ENCODE measurements at places on chromosomes 1 and 21.

GRCh38 chr1:6491081-6491449 lies 402 bp downstream of the PLEKHG5 start:
- DNase-seq: no peak

- no peak for DNase-seq
Observed at GRCh38 chr21:46286648-46287002, 483 bp downstream of the YBEY start.

DNA sequence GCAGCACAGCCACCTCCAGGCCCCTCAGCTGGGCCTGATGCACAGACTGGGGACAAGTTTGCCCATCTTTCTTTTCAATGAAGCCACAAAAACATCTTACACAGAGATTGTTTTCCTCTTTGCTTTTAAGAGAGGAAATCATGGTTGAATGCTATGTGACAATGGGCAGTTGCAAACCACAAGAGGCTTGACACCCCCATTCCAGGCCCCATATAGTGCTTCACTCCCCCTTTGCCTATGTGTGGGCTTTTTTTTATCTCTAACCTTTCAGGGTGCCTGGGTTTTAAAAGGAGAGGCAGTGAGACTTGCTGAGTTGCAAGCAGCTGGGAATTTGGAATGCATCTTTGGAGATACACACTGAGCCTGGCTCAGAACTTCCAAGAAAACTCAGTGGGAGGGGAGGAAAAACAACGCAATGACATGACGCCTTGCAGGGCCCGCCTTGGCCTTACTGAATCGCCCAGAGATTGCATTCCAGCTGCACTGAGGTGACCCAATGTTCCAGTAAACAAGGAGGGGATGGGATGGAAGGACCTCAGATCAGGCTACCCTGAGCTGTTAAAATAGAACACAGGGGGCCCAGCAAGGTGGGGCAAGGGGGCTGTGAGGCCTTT lies 145.2 kb upstream of the ZNF648 start:
- peak; percentile 87 for DNase-seq

DNA sequence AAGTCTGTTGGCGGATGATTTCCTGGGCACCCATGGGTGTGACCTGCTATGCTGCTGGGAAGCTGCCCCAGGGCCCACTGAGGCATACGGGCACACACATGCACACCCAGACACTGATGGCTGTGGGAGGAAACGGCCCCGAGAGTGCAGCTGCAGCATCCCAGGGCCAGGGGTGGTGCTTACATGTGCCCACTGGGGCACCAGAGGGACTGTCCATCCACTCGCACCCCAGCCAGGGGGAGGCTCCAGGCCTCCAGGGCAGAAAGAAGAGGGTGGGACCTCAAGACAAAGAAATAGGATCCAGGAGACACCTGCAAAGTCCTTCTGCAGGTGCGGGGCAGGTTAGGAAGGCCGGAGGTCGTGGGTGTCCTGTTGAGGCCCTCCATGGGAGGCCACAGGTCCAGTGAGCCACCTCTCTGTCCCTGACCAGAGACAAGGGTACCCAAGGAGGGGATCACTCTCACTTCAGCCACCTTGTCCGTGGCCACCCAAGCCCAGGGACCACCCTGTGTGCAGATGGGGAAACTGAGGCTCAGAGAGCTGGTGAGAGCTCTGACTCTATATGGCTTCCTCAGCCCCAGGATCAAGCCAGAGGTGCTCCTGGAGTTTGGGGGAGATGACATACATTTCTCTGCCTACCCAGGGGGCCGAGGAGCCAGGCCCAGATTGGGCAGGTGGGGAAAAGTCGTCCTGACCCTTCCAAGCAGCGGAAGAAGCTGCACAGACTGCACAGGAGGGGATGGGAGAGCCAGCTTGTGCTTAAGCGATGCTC lies 57.1 kb downstream of the WNT9A start:
- peak; percentile 64 for DNase-seq

- DNase-seq: no peak
Observed at GRCh38 chr1:67723620-67724019, 38.6 kb downstream of the GADD45A start.

GRCh38 chr21:41068967-41069642 lies 98.9 kb upstream of the BACE2 start:
- peak; percentile 92 for DNase-seq

- DNase-seq: peak; percentile 81
Observed at GRCh38 chr21:37367336-37367702, 746 bp downstream of the DYRK1A start.

DNA sequence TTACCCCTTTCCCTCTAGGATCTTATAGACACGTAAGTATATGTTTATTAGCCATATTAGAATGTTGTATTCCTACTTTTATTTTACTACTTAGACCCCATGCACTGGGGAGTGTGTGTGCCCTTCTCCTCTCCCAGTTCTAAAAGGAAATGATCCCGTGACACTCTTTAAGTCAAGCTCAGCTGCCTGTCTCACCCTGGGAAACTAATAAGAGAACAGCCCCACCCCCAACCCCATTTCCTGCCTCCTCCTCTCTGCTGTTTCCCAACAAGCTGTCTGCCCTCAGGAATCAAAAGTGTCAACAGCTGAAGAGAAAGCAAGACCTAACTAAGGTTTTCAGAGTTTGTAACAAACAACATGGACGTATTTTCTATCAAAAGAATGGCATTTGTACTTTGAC lies 92.6 kb upstream of the VAV3 start:
- DNase-seq: no peak

DNA sequence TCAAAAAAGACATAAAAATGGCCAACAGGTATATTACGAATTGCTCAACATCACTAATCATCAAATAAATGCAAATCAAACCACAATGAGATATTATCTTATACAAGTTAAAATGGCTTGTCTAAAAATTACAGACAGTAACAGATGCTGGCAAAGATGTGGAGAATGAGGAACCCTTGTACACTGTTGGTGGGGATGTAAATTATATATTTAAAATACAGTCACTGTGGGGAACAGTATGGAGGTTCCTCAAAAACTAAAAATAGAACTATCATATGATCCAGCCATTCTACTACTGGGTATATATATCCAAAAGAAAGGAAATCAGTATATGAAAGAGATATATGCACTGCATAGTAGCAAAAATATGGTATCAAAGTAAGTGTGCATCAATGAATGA lies 1037.2 kb upstream of the B3GALT2 start:
- no peak for DNase-seq

DNA sequence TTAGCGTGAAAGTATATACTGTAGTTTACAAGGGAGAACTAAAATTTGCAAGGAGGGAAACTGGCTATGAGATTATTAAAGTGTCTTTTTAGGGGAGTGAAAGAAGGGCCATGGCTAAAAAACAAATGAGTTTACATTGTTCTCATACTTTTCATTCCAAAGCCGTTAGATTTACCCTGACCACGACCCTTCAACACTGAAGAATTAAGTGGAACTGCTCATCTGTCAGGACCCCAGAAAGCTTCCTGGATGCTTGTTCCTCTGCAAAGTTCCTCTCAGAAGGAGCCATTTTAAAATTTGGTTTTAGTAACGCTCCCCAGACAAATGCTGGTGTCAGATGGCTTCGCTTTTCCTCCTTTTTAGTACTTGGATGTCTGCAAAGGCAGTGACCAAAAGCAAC lies 82.7 kb upstream of the ZBTB18 start:
- DNase-seq: no peak

- DNase-seq: peak; percentile 47
Observed at GRCh38 chr1:31429583-31429982, 16.6 kb downstream of the SERINC2 start.

DNA sequence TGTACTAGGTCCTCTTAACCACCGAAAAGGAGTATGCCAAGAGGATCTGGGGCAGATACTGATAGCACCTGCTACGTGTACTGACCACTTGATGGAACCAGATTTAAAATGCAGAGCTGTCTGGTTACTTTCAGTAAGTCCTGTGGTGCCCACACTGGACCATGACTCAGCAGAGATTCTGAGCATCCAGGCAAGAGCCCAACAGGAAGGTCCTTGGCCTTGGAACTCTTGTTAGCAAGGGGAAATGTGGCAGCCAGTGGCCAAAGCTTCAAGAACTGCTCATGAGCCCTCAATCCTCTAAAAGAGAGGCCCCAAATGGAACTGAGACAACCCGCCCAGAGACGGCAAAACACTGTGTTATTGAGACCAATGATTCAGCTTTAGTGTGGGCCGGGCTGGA lies 4.2 kb upstream of the GJB5 start:
- no peak for DNase-seq

- no peak for DNase-seq
Observed at GRCh38 chr1:68950036-68950435, 453.2 kb upstream of the DEPDC1 start.

DNA sequence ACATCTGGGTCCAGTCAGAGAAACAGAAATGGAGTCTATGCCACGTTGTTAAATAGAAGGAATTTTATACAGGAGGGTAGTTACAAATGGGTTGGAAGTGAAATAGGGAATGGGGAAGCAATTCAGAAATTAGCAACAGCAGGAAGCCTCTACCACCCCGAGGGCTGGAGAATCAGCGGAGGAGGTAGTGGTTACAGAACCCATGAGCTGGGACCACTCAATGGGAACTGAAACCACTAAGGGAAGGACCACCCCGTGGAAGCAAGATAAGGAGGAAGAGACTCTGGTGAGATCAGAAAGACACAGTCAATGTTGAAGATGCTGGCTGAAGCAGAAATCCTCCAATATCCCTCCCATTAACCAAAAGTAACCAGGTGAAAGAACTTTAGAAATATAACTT lies 15.5 kb upstream of the MAST2 start:
- no peak for DNase-seq
